ENCODE measurements at places on chromosomes 3 and 15.

DNA sequence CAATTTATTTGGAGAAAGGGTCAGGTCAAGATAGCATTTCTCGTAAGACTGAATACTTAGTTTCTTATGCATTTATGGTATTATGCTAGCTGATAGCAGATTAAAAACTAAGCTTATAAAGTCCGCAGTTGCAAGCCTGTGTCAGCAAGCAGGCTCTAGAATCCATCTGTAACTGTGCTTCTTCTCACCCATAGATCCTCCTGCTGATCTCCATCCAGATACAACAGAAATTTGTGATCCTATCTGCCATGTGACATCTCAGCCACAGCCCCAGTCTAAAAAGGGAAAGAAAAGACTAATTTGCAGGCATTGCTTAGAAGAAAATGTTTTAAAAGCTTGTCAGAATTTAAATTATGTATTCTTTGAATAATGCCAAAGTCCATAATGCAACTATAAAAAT is 265.4 kb upstream of the CCDC54 start:
- no peak for DNase-seq

GRCh38 chr3:13115576-13115910 is 42.3 kb upstream of the IQSEC1 start:
- DNase-seq, result no peak

- no peak for DNase-seq
These were observed 78.8 kb downstream of the TJP1 start for GRCh38 chr15:29743475-29743874.

GRCh38 chr15:75456710-75457109 is 5.2 kb upstream of the SIN3A start:
- no peak for DNase-seq

All from Jurkat, Clone E6-1 (cell line).